ENCODE measurements at places on chromosomes 16 and 17. TPM values are rescaled to one million over a fixed set of nuclear protein-coding genes. Genes with fewer than 3 reads are reported as not detected.
A peak's percentile ranks its signal among the peaks of the same experiment; 100 is the strongest.

Gene TP53TG3
- not detected for total RNA-seq

DNA sequence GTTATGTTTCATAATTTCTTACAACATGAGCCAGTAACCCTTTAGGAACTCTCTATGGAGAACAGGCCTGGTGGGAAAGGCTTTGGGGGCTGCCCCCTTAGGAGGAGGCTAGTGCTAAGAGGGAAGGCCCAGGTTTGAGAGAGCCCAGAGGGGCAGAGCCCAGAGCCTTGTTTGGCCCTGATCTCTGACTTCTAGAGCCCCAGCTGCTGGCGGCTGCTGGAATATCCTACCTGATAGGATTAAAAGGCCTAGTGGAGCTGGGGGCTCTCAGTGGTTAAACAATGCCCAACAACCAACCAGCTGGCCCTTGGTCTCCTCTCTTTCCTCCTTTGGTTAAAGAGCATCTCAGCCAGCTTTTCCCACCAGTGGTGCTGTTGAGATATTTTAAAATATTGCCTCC is 54.1 kb downstream of the IGF2BP1 start:
- H3K4me3 ChIP-seq = no peak overlapping the region
- DNase-seq = no peak
- H3K4me1 ChIP-seq = no peaks in the 10 kb centered on the region

Gene ARHGDIG
- not detected for total RNA-seq

DNA sequence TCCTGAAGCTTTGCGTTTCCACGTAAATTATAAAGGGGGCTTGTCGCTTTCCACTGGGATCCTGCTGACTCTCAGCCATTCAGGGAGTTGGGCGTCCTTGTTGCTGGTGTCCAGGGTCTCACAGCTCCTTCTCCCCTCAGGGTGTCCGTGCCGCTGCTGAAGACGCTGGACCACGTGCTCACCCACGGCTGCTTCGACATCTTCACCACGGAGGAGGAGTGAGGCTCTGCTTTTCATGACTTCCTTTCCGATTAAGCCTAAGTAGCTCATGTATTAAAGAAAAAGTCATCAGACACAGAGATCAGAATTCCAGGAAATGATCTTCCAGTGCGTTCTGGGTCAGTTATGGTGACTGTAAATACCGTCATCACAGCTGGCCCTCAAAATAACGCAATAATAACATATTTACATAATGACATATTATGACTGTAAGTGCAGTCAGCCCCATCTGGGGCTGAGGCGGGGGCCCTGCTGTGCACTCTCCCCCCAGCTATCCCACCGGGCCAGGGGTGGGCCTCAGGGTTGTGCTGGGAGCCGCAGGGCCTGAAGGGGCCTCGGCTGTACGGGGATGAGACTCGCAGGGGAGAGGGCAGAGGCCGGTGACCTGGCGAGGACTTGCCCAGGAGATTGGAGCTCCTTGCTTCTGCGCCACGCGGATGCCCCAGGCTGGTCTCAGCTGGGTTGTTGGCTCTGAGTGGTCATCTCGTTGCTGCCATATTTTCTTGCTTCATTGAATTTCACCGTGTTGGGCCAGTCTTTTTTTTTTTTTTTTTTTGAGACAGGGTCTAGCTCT is 92.9 kb upstream of the ZNF750 start:
- H3K4me3 ChIP-seq = no peak overlapping the region
- H3K27ac ChIP-seq = no peak overlapping the region
- peaks cover 28% of the 10 kb centered on the region for H3K36me3 ChIP-seq
- no peak for DNase-seq
- H3K27me3 ChIP-seq = no peaks in the 10 kb centered on the region
- H3K4me1 ChIP-seq = no peaks in the 10 kb centered on the region

DNA sequence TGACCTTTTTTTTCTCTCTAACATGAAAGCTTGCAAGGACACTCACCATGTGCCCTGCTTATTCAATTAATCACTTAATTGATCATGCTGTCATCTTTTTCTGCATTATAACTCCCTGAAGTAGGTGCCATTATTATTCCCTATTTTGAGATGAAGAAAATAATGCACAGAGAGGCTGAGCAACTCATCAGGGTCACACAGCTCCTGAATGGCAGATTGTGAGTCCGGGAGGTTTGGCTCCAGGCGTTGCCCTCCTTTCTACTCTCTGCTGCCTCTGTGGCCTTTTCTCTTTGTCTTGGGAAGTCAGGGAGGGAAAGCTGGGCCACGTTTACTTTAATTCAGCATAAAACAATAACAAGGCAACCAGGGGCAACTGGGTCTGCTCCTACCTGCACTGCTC is 17.2 kb upstream of the N4BP1 start:
- no peak overlapping the region for H3K4me3 ChIP-seq
- no peaks in the 10 kb centered on the region for H3K27me3 ChIP-seq
- no peak for DNase-seq
- no peak overlapping the region for H3K27ac ChIP-seq
- no peaks in the 10 kb centered on the region for H3K36me3 ChIP-seq
- H3K4me1 ChIP-seq = peaks cover 3% of the 10 kb centered on the region

Gene ALDOC
- 82.8 TPM for total RNA-seq

GRCh38 chr17:19270704-19271611 is 33.8 kb downstream of the EPN2 start:
- H3K27ac ChIP-seq = no peak overlapping the region
- peaks cover 8% of the 10 kb centered on the region for H3K36me3 ChIP-seq
- H3K27me3 ChIP-seq = no peaks in the 10 kb centered on the region
- H3K4me3 ChIP-seq = no peak overlapping the region
- H3K4me1 ChIP-seq = no peaks in the 10 kb centered on the region
- DNase-seq = no peak

- H3K36me3 ChIP-seq = no peaks in the 10 kb centered on the region
- no peaks in the 10 kb centered on the region for H3K27me3 ChIP-seq
- no peak for DNase-seq
- no peaks in the 10 kb centered on the region for H3K4me1 ChIP-seq
- H3K4me3 ChIP-seq = no peak overlapping the region
Observed at GRCh38 chr17:70073310-70073709, 1.7 kb upstream of the KCNJ16 start.

DNA sequence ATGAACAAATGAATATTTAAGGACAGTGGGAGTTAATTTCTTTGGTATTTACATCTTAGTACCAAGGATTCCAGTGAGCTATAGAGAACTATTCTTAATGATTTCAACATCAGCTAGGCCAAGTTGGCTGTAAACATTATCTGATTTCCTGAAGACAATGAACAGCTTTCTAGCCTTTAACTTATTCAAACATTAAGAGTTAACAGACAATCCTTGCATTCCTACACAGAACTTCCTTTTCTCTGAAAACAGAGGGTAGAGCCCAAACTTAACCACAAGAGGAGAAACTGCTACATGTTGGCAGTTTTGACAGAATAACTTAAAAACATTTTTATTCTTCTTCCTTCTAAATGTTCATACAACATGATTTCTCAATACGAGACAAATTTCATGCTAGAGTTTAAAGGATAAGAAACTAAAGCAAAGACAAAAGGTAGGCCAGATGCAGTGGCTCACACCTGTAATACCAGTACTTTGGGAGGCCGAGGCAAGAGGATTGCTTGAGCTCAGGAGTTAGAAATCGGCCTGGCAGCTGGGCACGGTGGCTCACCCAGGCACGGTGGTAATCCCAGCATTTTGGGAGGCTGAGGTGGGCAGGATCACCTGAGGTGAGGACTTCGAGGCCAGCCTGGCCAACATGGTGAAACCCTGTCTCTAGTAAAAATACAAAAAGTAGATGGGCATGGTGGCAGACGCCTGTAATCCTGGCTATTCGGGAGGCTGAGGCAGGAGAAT is 4.4 kb downstream of the CRLF3 start:
- H3K4me1 ChIP-seq = peaks cover 7% of the 10 kb centered on the region
- H3K27me3 ChIP-seq = no peaks in the 10 kb centered on the region
- H3K4me3 ChIP-seq = no peak overlapping the region
- no peak for DNase-seq
- H3K36me3 ChIP-seq = no peaks in the 10 kb centered on the region
- H3K27ac ChIP-seq = no peak overlapping the region

DNA sequence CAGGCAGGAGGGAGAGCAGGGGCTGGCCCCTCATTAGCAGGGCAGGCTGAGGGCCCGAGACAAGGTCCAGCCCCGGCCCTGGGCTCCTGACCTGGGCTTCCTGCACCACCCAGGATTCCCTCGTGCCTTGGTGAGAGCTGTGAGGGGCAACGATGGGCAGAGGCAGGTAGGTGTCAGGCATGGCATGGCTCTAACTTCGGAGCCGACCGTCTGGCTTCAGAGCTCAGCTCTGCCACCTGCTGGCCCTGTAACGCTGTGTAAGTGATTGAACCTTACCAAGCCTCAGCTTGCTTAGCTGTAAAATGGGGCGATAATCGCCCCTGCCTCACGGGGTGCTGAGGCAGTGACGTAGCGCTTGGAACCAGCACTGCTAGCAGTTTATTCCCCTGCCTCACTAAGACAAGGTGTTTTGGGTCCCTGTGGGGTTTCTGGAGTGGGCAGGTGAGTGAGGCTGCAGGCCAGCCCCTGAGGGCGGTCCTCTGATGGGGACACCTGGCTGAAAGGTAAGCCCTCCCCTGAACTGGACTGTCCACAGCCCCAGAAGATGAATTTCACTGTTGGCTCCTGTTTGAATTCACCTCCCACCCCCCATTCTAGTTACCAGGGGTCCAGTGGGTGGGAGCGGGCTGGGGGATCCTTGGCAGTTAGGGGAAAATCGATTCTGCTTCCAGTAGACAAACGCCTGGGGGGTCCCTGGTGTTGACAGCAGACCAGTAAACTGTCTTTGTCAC is 184.8 kb upstream of the GSE1 start:
- H3K27ac ChIP-seq = no peak overlapping the region
- H3K4me1 ChIP-seq = no peaks in the 10 kb centered on the region
- peak; percentile 38 for DNase-seq
- no peaks in the 10 kb centered on the region for H3K36me3 ChIP-seq
- no peak overlapping the region for H3K4me3 ChIP-seq

Gene GPRC5C
- total RNA-seq = 54.4 TPM

DNA sequence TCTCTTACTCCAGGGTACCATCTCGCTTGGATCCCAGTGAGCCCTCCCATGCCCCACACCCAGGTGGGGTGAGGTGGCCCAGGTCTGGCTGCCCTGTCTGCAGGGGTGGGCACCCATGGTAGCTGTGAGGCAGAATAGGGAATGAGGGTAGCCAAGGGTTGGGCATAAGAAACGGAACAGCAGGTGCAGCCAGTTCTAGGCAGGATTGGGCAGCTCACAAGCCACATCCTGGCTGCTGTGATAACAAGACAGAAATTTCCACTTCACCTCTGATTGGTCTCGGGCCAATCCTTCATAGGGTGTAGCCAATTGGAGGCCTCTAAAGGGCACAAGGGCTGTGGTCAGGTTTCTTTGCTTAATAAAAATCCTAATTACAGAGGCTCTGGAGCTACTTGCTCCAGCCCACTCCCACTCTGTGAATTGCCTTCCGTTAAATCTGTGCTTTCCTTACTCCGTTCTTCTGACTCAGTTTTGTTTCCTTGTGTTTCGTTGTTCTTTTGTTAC is 1.5 kb upstream of the ARHGDIG start:
- H3K4me1 ChIP-seq = no peaks in the 10 kb centered on the region
- no peaks in the 10 kb centered on the region for H3K27me3 ChIP-seq
- H3K27ac ChIP-seq = no peak overlapping the region
- H3K4me3 ChIP-seq = no peak overlapping the region
- DNase-seq = no peak

GRCh38 chr17:10384175-10384574 is 11.4 kb upstream of the MYH13 start:
- H3K36me3 ChIP-seq = no peaks in the 10 kb centered on the region
- H3K27me3 ChIP-seq = 0 out of 2 replicates have a peak, but pooled peaks cover 6% of the 10 kb centered on the region
- no peak overlapping the region for H3K27ac ChIP-seq
- no peaks in the 10 kb centered on the region for H3K4me1 ChIP-seq

DNA sequence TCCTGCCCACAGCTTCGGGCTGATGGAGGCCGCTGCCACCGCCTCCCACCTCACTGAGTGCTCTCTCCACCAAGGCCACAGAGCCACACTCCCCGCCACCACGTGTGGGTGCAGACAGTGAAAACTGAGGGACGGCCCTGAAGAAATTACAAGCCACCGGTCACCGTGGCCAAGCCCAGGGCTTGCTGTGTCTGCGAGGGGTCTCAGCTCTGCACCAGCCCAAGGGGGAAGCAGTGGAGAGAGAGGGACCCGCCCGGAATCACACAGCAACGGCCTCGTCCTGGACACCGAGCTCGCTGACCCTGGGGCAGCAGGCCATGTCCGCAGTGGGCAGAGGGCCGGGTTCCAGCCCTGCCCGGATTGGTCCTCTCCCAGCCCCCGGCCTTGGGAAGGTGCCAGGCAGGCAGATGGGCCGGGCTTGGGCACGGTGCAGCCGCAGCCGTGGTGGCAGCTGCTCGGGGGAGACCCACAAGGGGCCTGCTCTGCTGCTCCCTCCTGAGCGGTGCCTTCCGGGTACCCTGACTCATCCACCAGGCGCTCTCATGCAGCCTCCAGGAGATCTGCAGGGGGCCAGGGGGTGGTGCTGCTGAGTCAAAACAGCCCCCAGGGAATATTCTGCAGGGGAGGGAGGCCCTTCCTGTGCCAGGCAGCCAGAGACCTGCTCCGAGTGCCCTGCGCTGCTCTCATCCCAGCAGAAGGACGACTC is 52.0 kb downstream of the CBFA2T3 start:
- peak; percentile 72 for DNase-seq
- peak overlapping the region; percentile 39 for H3K4me3 ChIP-seq
- H3K27ac ChIP-seq = peak overlapping the region; percentile 71
- no peaks in the 10 kb centered on the region for H3K36me3 ChIP-seq

Gene COX6A2
- total RNA-seq = not detected

Gene MVP
- total RNA-seq = 75.1 TPM

Gene ASPHD1
- 18.4 TPM for total RNA-seq

GRCh38 chr17:58308985-58309917 is 19.3 kb downstream of the TSPOAP1 start:
- H3K27ac ChIP-seq = no peak overlapping the region
- H3K27me3 ChIP-seq = no peaks in the 10 kb centered on the region
- no peak for DNase-seq
- H3K36me3 ChIP-seq = no peaks in the 10 kb centered on the region
- H3K4me1 ChIP-seq = no peaks in the 10 kb centered on the region

DNA sequence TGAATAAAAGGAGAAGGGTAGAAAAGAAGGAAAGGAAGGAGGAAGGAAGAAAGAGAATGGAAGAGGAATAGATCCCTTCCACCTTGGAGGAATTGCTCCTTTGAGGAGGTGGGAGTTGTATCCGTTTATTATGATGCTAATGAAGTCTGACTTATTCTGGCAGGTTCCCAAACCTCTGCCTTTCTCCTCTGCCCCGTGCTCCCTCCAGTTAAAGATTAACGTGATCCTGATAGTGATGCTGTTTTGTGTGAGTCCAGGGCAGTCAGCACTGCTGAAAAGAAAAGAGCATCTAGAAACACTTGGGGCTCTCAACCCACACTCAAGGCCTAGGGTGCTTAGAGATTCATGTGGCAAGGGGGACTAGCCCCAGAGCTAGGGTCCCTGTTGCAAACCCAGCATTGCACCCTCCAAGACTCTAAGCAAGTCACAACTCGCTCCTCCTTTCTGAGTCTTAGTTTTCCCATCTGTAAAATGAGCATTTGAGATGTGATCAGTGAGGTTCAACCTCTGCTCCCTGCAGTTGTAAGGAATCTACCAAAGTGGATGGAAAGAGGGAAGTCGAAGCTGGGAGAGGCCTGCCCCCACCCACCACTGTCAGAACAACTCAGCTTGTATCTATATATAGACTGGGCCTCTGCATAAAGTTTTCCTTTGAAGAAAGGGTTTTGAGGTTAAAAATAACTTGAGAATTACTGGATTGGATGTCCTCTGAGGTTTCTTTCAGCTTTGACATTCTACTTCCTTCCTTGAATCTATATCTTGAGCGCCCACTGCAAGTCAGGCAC is 46.9 kb upstream of the TMEM132E start:
- H3K4me3 ChIP-seq = no peak overlapping the region
- H3K4me1 ChIP-seq = no peaks in the 10 kb centered on the region
- DNase-seq = no peak

GRCh38 chr16:11980136-11980844 is 3.8 kb downstream of the SNX29 start:
- no peak overlapping the region for H3K27ac ChIP-seq
- H3K4me3 ChIP-seq = no peak overlapping the region
- DNase-seq = no peak
- H3K4me1 ChIP-seq = peaks cover 2% of the 10 kb centered on the region
- no peaks in the 10 kb centered on the region for H3K36me3 ChIP-seq
